ENCODE measurements at places on chromosomes 16 and 17.
A peak's percentile ranks its signal among the peaks of the same experiment; 100 is the strongest.

DNA sequence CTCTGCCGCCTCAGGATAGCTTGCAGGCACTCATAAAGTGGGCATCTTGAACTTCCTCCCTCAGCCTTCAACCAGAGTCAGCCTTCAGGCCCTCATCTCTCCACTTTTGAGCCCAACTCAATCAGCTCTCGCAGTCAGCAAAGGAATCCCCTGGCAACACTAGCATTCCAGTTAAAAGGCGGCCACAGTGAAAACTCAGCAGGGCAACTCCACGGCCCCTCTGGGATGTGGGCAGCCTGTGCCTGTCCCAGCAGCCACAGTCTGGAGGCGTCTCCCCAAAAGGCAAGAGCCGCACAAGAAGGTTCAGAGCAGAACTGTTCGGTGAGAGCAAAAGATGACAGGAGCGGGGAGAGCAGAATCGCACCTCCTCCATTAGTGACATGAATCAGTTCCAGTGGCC is 9.0 kb downstream of the TMEM11 start:
- no peak for DNase-seq

DNA sequence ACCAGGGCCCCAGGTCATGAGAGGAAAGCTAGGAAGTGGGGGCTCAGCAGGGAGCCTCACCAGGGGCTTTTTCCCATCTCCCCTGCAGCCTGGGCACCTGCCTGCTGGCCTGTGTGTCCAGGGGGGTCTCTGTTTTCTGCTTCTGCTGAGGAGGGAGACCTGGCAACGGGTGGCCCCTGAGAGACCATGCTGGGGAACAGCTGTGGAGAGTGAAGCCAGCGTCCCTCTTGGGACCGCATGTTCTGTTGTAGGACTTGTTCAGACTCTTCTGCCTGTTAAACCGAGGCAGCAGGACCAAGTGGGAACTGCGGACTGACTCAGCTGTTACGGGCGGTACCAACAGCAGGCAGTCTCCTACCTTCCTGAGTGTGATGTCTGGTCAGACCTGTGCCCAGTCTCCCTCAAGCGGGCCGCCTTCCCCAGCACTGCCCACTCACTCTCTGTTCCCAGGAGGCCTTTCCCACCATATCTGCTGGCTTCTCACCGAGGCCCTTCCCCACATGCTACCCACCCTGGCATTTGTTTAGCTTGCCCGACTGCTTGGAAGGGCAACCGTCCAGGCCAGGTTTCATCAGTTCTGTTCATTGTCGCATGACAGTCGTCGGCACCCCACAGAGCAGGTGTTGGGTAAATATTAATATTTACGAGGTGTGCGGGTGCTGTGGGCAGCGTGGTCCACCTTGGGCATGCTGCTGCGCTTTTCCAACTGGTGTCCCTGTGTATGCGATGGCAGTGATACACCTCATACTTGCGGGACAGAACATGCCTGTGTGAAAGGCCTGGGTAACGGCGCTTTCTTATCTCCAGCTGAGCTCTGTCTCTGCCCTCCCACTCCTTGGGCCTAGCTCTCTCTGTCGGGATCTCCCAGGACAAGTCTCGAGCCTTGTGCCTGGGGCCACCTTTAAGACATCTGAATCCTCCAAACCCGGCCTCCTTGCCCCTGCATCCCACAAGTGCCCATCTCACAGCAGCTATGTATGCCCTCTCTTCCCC is 69.4 kb downstream of the MPRIP start:
- no peak for DNase-seq

- DNase-seq: no peak
Measured at GRCh38 chr17:48596000-48596734, 2.6 kb upstream of the HOXB5 start.

- DNase-seq: peak; percentile 99
Measured at GRCh38 chr17:80892900-80893603, 98.6 kb upstream of the CHMP6 start.

DNA sequence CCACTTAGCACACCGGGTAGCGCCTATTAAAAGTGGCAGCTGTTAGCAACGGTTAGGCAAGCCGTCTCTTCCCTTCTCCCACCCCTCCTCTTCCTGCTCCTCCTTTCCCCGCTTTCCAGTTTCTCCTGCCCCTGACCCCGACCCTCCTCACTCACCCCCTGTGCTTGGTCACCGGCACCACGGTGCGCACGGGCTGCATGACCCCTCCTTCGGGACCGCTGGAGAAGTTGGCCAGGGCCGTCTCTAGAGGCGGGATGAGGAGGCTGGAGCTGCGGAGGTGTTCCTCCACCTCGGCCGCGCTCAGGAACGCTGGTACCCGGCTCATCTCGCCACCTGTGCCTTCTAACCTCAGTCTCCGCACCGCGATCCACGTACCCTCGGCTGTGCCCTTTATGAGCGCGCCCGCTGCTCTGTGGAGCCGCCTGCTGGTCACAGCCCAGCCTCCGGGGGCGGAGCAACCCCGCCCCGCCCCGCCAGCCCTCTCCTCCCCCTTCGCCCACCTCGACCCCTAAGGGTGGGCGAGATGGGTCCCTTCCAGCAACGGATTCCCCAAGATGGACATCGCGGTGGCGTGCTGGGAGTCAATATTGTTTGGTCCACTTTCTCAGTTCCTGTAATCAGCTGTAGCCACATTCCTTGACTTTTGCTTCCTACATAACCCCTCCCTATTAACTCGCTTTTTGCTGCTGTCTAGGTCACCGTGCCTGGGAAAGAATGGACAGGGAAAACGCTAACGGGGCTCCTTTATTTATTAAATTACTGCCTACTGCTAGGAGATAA is at the start of gene CRYM:
Gene CRYM (minus strand): TSS at position 364 of the 780 bp plus-strand sequence. CDS start 39 bp downstream, at position 325.
- DNase-seq: peak; percentile 18

GRCh38 chr16:67470359-67470758 is 10.6 kb downstream of the ATP6V0D1 start:
- peak; percentile 24 for DNase-seq

- no peak for DNase-seq
Measured at GRCh38 chr17:6439951-6440350, 4.3 kb upstream of the PIMREG start.

DNA sequence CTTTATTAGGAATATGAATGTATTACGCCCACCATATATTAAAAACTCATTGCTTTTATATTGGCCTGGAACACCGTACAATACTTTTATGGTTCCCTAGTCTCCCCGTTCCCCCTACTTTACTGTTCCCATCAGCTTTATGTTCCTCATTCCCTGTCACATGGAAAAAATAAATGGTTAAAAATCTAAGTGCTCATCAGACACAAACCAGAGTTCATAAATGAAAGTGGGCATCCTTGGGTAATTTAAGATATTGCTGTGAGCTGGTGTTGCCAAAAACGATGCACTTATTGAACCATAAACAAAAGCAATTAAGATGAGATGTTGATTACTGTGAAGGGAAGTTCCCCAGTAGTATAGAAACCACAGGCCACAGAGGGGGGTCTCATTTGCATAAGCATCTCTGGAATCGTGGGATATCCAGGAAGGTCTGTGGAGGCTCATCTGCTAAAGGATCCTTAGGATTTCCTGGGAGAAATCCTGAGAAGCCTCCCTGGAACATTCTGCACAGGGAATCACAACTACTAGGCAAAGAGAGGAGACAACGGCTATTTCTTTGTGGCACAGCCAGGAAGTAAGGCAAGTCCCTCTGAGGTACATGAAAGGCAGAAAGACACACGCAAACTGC is 591.4 kb upstream of the CDH11 start:
- DNase-seq: no peak

GRCh38 chr17:20992987-20993862 is 49.6 kb downstream of the USP22 start:
- DNase-seq: peak; percentile 58

DNA sequence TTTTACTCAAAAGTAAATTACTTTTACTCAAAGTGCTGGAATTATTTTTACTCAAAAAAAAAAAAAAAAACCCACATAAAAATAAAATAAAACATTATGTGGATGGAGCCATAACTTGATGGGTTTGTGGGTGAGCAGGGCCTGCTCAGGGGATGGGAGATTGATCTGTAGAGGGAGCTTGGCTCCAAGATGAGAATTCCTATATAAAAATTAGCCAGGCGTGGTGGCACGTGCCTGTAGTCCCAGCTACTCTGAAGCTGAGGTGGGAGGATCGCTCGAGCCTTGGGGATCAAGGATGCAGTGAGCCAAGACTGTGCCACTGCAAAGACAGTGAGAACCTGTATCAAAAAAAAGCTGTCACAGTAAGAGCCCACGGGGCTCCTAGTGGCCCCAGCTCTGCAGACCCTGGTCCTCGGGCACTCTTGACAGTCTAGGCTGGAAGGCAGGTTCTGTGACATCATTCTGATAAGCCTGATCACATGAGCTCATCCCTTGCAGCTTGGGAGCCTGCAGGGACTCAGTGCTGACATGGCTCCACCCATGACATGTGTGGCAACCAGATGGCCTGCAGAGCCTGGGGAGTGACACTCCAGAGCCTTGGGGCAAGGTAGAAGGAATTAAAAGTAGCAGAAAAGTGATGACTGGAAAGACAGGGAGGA is 42.5 kb downstream of the ST3GAL2 start:
- peak; percentile 28 for DNase-seq

- no peak for DNase-seq
Measured at GRCh38 chr17:47716375-47716774, 16.7 kb upstream of the TBX21 start.

- DNase-seq: peak; percentile 90
Measured at GRCh38 chr16:46822270-46822669, 8.7 kb downstream of the C16orf87 start.

DNA sequence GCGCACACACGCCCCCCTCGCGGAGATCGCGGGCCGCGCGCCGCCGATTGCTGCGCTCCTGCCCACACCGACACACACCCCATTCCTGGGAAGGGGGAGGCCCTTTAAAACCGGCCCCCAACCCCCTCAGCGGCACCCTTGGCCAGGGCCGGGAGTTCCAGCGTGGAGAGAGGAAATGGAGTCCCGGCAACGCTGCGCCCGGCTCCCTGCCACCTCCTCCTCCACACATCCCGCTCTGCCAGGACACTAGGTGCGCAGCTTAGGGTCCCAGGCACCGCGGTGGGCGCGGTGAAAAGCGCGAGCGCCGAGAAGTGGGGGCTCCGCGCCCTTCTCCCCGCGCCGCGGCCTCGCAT is 397 bp downstream of the CDC42EP4 start:
- no peak for DNase-seq

- peak; percentile 57 for DNase-seq
Measured at GRCh38 chr17:36463916-36464764, 22.3 kb upstream of the ZNHIT3 start.

DNA sequence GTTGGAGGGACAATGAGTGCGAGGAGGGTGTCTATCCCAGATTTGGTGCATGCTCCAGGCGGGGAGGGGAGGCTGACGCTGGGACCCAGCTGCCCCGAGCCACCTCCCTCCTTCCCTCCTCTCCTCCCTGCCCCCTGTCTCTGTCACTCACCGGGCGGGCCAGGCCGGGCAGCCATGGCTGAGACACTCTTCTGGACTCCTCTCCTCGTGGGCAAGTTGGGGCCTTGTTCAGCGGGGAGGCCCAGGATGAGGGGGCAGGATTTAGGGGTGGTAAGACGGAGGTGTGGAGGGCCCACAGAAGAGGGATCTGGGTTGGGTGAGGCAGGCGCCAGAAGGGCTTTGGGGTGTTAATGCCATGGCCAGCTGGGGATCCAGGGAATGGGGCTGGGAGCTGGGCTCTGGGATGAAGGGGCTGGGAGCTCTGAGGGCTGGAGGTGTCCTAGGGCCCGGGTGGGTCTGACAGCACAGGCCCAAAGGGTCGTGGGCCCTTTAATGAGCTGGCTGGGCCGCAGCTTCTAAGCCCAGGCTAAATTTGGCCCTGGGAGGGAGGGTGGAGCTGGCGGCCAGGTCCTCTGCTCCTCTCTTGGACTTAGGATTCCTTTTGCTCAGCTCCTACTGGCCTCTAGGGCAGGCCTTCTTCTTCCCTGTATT is at the start of gene SGCA:
Gene SGCA (plus strand): TSS at position 139 of the 651 bp plus-strand sequence. CDS start 36 bp downstream, at position 175.
- DNase-seq: no peak

DNA sequence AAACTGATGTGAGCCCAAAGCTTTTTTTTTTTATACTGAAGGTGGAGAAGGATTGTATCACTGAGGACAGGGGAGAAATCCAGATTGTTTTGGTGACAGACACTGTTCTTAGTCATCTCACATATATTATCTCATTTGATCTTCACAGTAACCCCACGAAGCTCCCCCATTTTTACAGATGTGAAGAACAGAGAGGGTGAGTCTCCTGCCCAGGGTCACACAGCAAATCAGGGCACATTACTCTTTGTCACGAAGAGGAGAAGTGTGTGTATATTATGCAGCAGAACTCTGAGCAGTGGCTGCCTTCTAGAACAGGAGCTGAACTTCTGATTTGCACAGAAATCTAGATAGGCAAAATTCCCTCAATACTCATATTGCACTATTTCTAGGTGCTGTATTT is 504.3 kb downstream of the XYLT1 start:
- DNase-seq: no peak

DNA sequence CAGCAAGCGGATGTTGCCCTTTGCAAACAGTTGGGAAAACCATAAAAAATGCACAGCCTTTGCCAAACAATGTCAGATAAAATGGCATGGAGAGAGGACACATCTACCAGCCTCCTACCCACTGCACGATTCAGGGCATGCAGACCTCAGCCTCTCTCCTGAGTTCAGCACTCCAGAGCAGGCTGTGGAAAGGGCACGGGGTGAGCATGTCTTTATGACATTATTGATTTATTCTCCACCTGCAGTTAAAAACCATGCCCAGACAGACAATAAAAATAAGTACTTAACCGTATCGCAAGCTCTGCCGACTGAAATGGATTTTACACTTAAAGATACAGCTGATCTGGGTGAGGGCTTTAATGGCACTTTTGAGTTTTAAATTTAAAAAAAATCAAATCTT is 127.1 kb downstream of the MAF start:
- DNase-seq: no peak

- peak; percentile 16 for DNase-seq
Measured at GRCh38 chr17:63950940-63951907, 19.1 kb upstream of the CD79B start.

- no peak for DNase-seq
Measured at GRCh38 chr17:77186141-77186604, 45.4 kb downstream of the SEC14L1 start.

DNA sequence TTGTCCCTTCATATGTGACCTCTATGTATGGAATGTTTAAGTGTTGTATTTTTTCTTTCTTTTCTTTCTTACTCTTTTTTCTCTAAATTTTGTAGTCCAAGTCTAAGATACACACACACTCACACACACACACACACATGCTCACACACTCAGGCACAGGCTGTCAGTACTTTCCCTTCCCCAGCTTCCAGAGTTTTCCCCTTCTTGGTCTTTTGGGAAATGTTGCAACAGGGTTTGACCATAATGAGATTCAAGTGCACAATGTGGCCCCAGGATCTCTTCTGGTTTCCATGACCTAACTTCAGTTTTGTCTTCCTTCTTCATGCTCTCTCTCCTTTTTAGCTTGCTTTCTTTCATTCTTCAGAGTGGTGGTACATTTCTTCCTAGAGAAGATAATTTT is 289.8 kb upstream of the FOXF1 start:
- no peak for DNase-seq

DNA sequence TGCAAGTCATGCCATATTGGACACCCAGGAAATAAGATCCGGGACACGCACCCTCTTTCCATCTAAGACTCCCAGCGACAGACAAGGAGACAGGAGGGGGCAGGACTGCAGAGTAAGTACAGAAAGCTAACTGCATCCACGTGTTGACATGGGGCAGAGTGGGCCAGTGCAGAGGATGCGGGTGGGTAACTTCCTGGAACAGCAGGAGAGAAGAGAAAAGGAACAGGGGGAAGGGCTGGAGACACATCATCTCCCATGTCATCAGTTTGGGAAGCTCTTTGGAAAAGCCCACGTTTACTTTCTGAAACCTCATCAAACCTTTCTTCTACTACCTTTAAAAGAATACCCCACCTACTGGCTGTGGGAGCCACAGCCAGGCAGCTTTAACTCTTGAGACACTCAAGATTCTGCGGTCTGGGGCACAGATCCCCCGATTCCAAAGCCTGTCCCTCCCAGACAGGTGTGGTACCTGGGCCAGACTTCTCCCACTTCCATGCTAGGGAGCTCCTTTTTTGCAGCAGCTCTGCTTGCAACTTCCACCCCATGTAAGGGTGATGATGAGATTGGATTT is 273.5 kb upstream of the RPL38 start:
- no peak for DNase-seq
